ENCODE measurements at places on chromosomes 12 and 14.

- peak; percentile 87 for DNase-seq
These were observed 135.3 kb downstream of the PAPOLA start for GRCh38 chr14:96637521-96637920.

DNA sequence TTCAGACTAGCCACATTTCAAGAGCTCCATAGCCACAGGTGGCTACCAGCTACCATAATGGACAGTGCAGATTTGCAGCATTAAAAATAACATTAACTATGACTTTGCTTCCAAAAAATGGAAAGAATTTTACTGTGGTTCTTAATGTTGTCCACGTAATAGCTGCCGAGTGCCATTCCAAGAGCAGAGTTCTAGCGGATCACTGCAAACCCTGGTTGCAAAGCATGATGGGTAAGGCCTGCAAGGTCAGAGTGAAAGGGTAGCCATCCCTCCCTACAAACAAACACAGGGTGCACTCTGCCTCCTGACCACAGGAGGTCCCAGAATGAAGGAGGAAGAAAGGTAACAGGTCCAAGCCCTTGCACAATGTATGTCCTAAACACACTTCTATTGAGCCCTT is 157.6 kb downstream of the DPF3 start:
- no peak for DNase-seq

DNA sequence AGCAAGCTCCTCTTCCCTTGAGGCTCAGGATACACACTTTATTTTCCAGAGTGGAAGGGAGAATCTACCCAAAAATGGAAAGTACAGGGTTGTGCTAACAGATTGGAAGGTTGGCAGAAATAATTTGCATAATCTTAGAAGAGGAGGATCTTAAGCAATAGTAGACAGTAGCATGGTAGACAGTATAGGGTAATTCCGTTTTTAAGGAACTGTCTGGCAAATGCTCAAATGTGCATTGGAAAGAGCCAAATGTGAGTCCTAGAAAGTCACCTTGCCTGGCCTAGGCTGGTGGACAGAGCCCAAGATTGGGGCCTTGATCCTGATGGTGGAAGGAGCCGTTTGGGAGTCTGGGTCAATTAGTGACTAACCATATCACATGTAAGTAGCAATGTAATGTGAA is 13.1 kb upstream of the CARMIL3 start:
- DNase-seq = no peak

GRCh38 chr12:106425061-106425702 is 67.6 kb downstream of the POLR3B start:
- no peak for DNase-seq

DNA sequence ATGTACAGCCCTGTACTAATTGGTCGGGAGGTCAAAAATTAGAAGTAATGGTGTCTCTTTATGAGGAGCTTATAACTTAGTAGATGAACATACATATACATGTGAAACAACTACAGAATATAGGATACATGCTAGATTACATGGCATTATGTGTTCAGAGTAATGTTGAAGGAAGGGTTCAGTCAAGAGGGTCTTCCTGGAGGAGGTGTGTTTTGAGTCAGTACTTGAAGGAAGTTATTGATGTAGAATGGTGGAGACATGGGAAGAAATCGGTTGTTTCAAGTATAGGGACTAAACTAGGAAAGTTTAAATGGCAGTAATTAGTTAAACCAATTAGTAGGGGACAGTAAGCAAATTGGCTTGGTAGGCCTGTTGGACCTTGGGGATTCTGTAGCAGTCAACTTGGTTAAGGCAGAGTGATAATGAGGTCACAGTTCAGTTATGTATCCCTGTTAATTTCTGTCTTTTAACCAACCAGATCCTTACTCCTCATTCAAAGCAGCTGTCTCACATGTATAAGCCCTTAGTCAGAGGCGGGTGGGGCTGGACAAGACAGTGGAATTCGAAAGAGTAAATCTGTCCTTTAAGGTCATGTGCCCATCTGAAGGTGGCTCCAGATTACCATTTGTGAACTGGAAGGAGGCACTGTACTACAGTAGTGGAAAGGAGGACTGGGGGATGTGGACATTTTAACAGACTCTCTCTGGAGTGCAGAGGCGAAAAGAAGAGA is 3.5 kb upstream of the ANKRD52 start:
- no peak for DNase-seq

- DNase-seq = no peak
These were observed 6.7 kb downstream of the HSD17B6 start for GRCh38 chr12:56769868-56770267.

DNA sequence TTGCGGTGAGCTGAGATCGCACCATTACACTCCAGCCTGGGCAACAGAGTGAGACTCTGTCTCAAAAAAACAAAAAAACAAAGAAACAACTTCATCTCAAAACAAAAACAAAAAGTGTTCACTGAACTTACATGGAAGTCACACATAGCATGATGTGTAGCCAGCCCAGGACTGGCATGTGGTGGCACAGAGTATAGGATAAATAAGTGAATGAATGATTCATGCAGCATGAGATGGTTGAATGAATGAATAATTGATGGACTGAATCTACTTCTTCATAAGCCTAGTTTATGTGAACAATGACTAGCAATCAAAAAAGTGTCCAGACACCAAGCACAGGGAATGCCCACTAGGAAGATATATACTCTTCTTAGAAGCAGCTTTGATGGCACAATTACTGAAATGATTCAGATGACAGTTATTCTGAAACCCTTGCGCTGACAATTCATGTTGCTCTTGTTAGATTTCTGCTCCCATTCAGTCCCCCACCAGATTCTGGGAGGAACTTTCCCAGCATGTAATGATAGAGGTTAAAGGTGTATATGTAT is 31.6 kb upstream of the SERPINA6 start:
- DNase-seq = no peak

All from vagina (tissue), 2 donors.